Astrocyte of the cerebellum (primary cell): ENCODE measurements at places on chromosomes 12 and 14.

DNA sequence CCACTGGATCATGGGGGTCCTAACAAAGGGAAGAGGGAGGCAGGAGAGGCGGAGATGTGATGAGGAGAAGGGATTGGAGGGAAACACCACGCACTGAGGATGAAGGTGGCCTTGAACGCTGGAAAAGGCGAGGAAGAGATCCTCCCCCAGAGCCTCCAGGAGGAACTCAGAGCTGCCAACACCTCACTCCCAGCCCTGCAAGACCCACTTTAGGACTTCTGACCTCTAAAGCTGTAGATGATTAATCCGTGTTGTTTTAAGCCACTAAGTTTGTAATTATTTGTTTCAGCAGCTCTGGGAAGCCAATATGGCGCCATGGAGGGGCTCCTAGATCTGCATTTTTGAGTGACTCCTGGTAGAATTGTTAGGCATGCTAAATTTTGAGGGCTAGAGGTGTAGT, 74.6 kb upstream of the CEP83 start:
- DNase-seq = no peak

DNA sequence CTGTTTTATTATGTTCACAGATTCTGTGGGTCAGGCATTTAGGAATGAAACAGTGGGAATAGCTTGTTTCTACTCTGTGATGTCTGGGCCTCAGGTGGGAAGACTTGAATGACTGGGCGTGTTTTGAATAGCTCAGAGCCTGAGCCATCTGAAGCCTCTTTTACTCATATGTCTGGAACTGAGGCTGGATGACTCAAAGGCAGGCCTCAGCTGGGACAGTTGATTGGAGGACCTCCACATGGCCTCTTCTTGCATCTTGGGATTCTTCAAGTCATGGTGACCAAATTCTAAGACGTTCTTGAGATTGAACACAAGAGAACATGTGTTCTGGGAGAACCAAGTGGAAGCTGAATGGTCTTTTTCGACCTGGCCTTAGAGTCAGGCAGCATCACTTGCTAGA, 45.8 kb upstream of the TBX3 start:
- DNase-seq = no peak

- DNase-seq = peak; percentile 54
Measured at GRCh38 chr14:94423453-94424056, 29.0 kb downstream of the SERPINA11 start.

GRCh38 chr12:95248604-95249360, 31.2 kb downstream of the VEZT start:
- DNase-seq = no peak

GRCh38 chr12:27006797-27007467, 7.3 kb downstream of the TM7SF3 start:
- DNase-seq = no peak

- DNase-seq = no peak
Measured at GRCh38 chr14:68020493-68020892, 200.9 kb downstream of the RAD51B start.

- DNase-seq = no peak
Measured at GRCh38 chr12:52916216-52916615, 11.3 kb upstream of the KRT8 start.

DNA sequence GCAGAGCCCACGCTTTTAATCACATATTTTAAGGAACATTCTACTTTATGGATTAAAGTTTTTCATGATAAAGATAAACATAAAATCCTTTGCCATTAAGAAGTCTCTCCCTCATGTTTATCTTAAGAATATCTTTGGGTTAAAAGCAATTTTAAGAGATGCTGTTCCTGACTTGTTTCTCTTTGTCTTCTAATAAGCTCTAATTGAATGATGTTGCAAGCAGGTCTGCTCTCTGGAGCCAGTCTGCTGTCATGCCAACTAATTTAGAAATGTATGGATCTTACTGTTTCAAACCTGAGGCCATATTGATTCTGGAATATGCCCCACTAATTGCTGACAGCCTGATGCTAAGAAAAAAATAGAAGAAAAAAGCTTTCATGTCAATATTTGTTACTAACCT, 173.6 kb downstream of the TTC8 start:
- DNase-seq = no peak

DNA sequence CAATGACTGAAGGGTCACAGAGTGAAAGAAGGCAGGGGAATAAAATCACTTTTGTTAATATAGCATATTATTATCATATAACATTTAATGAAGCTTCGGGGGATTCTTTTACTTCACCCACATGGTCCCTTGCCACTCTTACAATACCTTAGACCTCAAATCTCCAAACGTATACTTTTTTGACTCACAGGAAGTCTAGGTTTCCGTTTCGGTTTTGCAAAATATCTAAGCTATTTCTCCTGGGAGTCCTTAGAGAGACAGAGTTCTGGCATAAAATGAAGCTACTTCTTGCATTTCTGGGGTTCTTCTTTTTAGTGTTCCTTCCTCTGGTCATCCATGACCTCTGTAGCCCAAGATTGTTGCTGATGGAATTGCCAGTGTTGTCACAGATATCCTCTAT, 590.5 kb upstream of the ATP2B1 start:
- no peak for DNase-seq

DNA sequence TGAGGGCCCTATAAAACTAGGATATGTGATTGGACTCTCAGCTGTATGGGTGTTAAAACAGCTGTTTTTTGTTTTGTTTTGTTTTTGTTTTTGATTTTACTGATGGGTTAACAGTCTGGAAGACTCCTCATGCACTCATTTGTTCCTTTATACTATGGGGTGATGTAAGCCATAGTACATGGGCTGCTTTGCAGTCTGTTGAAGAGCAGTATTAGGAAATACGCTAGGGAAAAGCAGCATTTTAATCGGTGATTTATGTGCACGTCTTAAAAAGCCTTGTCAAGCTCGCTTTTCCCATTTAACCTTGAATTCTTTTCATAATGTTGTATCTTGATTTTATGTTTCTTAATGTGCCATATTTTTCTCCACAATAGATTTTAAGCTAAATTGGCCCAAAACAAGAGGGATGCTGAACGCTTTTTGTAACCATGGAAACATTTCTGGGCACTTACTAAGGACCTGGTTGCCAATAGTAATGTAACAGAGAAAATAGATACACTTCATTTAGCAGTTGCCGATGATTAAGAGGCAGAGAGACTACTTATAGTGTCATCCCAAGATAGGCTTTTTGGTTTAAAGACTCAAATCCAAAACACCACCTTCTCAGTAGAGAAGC, 244.0 kb downstream of the SNAPC1 start:
- no peak for DNase-seq

DNA sequence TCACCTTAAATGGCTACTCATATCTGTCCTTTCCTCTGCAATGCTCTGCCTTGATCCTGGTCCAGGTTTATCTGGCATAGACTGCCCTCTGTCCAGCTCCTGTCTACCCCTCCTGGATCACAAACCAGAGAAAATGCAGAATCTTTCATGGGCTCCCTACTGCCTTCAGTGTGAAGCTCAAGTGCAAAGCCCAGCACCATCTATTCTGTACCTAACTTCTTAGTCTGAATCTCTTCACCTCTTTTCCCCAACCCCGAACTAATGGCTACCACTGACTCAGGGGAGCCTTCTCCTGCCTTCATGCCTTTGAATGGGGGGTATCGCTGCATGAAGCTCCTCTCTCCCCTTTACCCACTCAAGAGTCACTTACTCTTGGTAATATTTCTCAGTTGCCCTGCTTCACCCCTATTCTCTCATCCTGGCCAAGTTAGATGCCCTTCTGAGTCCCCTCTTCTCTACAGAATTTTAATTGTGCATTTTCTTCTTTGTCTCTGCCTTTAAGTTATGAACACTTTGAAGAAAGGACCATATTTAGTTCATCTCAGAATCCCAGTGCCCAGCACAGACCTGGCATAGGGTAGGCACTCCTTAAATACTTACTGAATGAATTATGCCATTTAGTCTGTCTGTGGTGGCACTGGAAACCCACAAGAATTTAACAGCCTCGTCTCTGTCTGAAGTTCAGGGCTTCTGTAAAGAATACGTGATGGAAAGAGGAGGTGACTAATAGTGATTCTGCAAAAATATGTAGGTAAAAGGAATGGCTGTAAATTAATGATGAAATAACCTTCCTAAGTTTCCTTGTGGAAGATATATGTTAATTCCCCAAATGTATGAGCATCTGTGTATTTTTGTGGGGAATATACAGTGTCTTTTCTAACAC, 191.3 kb upstream of the AMIGO2 start:
- DNase-seq = peak; percentile 19

GRCh38 chr12:94658931-94659330, 8.6 kb upstream of the TMCC3 start:
- DNase-seq = no peak

DNA sequence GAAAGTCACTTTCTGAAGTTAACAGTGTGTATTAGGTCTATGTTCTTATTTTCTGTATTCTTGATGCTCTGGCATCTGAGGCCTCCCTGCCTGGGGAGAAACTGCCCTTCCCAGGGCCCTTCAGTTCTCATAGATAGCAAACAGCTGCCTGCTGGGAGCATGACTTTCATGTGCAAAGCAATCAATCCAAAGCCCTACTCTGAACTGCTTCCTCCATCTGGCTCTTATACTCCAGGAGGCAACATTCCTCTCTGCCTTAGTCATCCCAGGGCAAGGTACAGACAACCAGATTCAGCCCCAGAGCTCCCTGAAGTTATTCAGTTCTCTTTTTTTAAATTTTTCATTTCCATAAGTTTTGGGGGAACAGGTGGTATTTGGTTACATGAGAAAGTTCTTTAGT, 41.7 kb upstream of the RIN3 start:
- DNase-seq = peak; percentile 80

DNA sequence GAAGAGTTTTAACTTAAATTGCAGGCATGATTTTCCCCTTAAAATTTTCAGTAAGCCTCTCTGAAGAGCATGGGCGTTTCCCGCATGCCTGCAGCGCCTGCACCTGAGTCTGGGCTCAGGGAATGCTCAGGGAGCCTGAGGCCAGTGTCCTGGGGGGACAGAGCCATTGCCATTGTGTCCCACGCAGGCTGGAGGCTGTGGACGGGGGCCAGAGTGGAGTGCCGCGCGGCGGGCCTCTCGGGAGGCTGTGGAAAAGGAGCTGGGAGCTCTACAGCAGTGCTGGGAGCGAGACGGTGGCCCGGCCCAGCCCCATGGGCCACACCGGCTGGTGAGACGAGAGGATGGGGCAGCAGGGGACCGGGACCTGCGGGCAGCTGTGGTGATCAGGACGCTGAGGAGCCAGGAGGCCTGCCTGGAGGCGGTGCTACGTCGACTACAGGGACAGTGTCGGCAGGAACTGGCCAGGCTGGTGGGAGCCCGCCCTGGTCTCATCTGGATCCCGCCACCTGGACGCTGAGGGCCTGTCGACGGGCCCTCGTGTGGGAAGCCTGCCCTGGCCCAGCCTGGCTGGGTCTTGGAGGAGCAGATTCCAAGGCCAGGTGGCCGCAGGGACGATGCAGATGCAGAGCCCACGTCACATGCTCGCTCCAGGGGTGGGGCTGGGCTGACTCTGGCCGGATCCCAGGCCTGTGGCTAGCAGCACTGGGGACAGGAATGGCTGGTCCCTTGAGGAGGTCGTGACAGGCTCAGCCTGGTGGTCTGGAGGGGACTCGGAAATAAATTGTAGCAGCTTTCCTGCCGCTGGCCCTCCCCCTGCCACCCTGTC, 7.6 kb downstream of the TEDC1 start:
- DNase-seq = no peak

GRCh38 chr14:46250113-46250703, 401.4 kb downstream of the RPL10L start:
- peak; percentile 1 for DNase-seq

- DNase-seq = no peak
Measured at GRCh38 chr12:99709116-99709515, 61.6 kb downstream of the GARIN6 start.

GRCh38 chr12:126286203-126286602, 1221.0 kb downstream of the AACS start:
- no peak for DNase-seq

- no peak for DNase-seq
Measured at GRCh38 chr12:180445-180844, 33.5 kb downstream of the SLC6A12 start.

DNA sequence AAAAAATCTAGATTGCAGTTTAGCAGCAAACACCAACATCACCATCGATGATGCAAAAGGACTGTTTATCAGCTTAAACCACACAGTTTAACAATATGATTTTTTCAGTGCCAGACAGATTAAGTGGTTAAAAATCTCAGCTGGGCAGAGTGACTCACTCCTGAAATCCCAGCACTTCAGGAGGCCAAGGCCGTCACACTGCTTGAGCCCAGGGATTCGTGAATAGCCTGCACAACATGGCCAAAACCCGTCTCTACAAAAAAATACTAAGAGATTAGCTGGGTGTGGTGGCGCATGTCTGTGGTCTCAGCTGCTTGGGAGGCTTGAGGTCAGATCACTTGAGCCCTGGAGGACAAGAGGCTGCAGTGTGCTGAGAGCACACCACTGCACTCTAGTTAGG, 8.9 kb downstream of the RSRC2 start:
- peak; percentile 96 for DNase-seq
